ENCODE measurements at places on chromosomes 3 and 15.

- DNase-seq = no peak
These were observed 2.2 kb downstream of the AADAC start for GRCh38 chr3:151816091-151816604.

DNA sequence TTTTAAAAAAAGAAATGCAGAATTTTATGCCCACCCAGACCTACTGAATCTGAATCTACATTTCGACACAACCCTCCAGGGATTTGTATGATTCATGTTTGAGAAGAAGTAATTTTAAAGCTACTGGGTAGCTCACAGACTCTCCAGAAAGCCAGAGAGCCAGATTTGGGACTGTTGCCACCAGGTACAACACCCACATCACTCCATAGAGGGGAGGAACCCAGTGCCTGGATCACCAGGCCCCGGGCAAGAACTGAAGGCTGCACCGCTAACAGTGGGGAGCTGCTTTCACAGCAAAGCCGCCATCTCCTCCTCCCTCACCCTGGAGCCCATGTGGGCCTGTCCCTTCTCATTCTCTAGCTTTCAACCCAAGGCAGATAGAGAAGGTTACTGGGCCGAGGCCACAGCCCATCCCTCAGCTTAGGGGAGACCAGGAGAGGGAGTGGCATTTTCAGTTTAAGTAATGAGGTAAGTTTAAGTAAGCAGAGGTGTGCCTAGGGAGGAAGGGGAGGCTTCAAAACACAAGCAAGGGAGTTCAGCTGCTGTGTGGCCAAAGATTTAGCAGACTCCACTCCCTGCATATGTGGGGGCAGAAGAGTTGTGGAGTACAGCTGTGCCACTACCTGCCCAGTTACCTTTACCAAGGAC lies 109.8 kb downstream of the IL12A start:
- DNase-seq = no peak

- DNase-seq = no peak
These were observed 51.5 kb downstream of the AAGAB start for GRCh38 chr15:67202991-67203390.

GRCh38 chr15:82046666-82047452 lies 1.0 kb upstream of the MEX3B start:
- DNase-seq = peak; percentile 91

DNA sequence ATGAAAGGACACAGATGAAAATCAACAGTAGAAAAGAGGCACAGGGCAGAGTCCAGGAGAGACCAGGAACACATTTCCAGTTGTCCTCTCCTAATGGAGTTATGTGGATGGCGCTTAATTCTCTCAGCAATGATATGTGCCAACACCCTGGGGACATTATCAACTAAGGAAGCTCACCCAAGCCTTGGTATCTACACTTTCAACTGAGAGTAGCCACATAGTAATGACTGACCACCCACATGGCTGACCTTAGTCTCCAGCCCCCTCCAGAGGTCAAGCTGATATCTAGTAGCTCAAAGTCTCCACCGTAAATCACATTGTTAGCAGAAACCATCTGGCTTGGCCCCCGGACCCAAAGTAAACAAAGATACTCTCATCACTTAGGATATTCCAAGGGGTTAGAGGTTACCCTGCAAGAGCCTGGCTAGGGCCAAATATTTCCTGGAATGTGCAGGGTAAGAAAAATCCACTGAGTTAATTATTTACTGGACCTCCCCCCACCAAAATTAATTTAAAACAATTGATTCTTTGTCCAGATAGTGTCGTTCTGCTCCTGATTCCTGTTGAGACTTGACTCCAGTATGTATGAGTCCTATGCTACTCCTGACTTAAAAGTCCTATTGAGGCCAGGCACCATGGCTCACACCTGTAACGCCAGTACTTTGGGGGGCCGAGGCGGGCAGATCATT lies 24.8 kb downstream of the GABRR3 start:
- no peak for DNase-seq
